MCF 10A (cell line): ENCODE measurements at places on chromosomes 2 and 18. TPM values are rescaled to one million over a fixed set of nuclear protein-coding genes. Genes with fewer than 3 reads are reported as not detected.
A peak's percentile ranks its signal among the peaks of the same experiment; 100 is the strongest.

- H3K36me3 ChIP-seq, result peaks cover 28% of the 10 kb centered on the region
- H3K27ac ChIP-seq, result no peak overlapping the region
- no peak overlapping the region for H3K4me3 ChIP-seq
- no peak for DNase-seq
- no peaks in the 10 kb centered on the region for H3K27me3 ChIP-seq
Observed at GRCh38 chr2:66463206-66463755, 28.4 kb downstream of the MEIS1 start.

DNA sequence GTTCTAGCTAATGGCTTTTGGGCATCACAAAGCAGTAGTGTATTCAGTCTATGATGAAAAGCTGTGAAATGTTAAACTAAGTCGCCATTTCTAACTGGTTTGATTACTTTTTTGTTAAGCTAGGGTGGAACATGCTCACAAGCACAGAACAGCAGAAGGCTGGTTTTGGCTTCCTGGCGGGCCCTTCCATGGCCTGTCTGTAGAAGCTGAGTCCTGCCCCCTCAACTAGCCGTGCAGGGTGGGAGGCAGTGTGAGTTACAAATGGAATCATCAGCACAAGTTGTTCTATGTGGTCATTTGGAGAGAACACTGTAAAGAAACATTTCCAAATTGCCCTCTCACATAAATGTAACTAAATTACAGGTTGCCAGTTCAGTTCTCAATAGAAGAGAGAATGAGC lies 290.8 kb downstream of the ALPK2 start:
- H3K27me3 ChIP-seq, result no peaks in the 10 kb centered on the region
- peaks cover 84% of the 10 kb centered on the region for H3K36me3 ChIP-seq
- H3K27ac ChIP-seq, result peak overlapping the region; percentile 16
- H3K4me3 ChIP-seq, result no peak overlapping the region
- H3K4me1 ChIP-seq, result peaks cover 5% of the 10 kb centered on the region

DNA sequence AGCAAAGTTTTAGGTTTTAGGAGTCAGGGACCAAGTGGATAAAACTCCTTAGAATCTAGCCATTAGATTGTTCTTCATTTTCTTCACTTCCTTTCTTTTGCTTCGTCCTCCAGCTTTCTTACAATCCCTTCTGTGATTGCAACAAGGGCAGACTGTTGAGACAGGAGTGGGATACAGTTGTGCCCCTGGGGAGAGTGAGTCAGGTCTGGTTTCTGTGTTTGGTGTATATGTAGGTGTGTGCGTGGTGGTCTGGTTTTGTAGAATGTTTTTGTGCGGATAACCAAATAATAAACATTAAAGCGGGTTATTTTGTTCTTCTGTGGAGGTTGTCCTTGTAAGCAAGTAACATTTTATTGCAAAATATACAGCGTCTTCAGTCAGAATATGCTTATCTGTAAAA lies 7.3 kb downstream of the INSIG2 start:
- no peak overlapping the region for H3K4me3 ChIP-seq
- H3K4me1 ChIP-seq, result peaks cover 14% of the 10 kb centered on the region
- no peaks in the 10 kb centered on the region for H3K27me3 ChIP-seq
- H3K36me3 ChIP-seq, result peaks cover 11% of the 10 kb centered on the region
- peak; percentile 13 for DNase-seq

GDF7 gene
- not detected in 2 replicates for total RNA-seq

RAD51AP2 gene
- total RNA-seq, result 0.10 and 0.14 TPM in 2 replicates

- DNase-seq, result no peak
- H3K36me3 ChIP-seq, result peaks cover 54% of the 10 kb centered on the region
- H3K27me3 ChIP-seq, result no peaks in the 10 kb centered on the region
- no peak overlapping the region for H3K4me3 ChIP-seq
- H3K27ac ChIP-seq, result no peak overlapping the region
- H3K4me1 ChIP-seq, result no peaks in the 10 kb centered on the region
Observed at GRCh38 chr2:61368687-61369665, 101.9 kb downstream of the USP34 start.

ZSWIM2 gene
- total RNA-seq, result not detected in 2 replicates

- H3K27me3 ChIP-seq, result peaks cover 83% of the 10 kb centered on the region
- DNase-seq, result no peak
- H3K36me3 ChIP-seq, result no peaks in the 10 kb centered on the region
- H3K27ac ChIP-seq, result no peak overlapping the region
- H3K4me3 ChIP-seq, result no peak overlapping the region
Observed at GRCh38 chr2:2252179-2252578, 78.9 kb downstream of the MYT1L start.

DNA sequence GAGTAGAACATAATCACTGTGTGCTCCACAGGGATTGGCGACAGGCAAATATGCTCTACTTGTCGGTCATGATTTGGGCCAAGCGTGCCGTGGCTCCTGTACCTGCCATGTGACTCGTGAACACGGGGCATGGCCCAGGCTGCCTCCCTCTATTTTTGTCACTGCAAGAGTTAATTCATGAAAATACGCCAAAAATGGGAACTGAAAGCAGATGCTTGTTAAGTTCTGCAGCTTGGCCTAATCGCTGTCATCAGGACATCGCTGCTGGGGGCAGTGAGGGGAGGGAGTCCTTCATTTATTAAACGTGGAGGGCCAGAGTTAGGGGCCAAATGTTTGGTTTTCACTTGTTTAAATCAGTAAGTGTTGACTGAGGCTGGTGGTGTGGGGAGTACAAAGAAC lies 177.8 kb downstream of the BCL2 start:
- DNase-seq, result no peak
- H3K27me3 ChIP-seq, result peaks cover 11% of the 10 kb centered on the region
- H3K4me3 ChIP-seq, result no peak overlapping the region
- H3K4me1 ChIP-seq, result no peaks in the 10 kb centered on the region
- no peaks in the 10 kb centered on the region for H3K36me3 ChIP-seq
- H3K27ac ChIP-seq, result no peak overlapping the region

SERPINB7 gene
- total RNA-seq, result 2.6 and 3.0 TPM in 2 replicates

- no peaks in the 10 kb centered on the region for H3K27me3 ChIP-seq
- H3K4me3 ChIP-seq, result no peak overlapping the region
- H3K4me1 ChIP-seq, result peaks cover 21% of the 10 kb centered on the region
Observed at GRCh38 chr18:73677450-73677849, 470.2 kb downstream of the FBXO15 start.

GRCh38 chr18:73954268-73954667 lies 193.4 kb downstream of the FBXO15 start:
- no peak overlapping the region for H3K4me3 ChIP-seq
- no peaks in the 10 kb centered on the region for H3K4me1 ChIP-seq
- no peaks in the 10 kb centered on the region for H3K36me3 ChIP-seq
- DNase-seq, result no peak
- no peak overlapping the region for H3K27ac ChIP-seq

DNA sequence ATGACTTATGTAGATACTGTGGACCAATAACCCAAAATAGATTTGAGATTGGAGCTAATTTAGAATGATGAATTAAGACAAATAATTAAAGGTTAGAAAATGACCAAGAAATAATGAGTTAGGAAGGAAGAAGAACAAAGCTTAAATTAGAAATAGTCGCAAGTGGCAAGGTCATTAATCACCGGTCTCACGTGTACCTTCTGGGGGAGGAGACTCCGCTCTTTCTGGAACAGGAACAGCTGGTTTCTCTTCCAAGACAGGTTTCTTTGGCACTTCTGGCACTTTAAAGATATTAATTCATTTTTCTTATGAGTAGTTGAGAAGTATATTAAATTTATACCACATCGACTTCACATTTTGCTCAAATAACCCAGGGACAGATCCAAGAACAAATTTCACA lies 156.7 kb downstream of the TTN start:
- H3K4me3 ChIP-seq, result no peak overlapping the region
- H3K36me3 ChIP-seq, result no peaks in the 10 kb centered on the region
- no peak overlapping the region for H3K27ac ChIP-seq
- DNase-seq, result no peak
- H3K4me1 ChIP-seq, result no peaks in the 10 kb centered on the region

GRCh38 chr18:23135550-23136325 lies 453 bp downstream of the CABLES1 start:
- H3K4me3 ChIP-seq, result peak overlapping the region; percentile 80
- peaks cover 21% of the 10 kb centered on the region for H3K4me1 ChIP-seq
- H3K27ac ChIP-seq, result peak overlapping the region; percentile 79
- H3K36me3 ChIP-seq, result no peaks in the 10 kb centered on the region
- DNase-seq, result peak; percentile 33

GRCh38 chr2:185145316-185146121 lies 547.2 kb downstream of the ZNF804A start:
- no peak overlapping the region for H3K27ac ChIP-seq
- no peak overlapping the region for H3K4me3 ChIP-seq
- H3K4me1 ChIP-seq, result no peaks in the 10 kb centered on the region
- no peaks in the 10 kb centered on the region for H3K36me3 ChIP-seq

GRCh38 chr18:35683021-35683420 lies 101.5 kb downstream of the GALNT1 start:
- no peak for DNase-seq
- no peak overlapping the region for H3K4me3 ChIP-seq
- H3K27ac ChIP-seq, result no peak overlapping the region

PARD3B gene
- 8.4 and 11.6 TPM in 2 replicates for total RNA-seq

DNA sequence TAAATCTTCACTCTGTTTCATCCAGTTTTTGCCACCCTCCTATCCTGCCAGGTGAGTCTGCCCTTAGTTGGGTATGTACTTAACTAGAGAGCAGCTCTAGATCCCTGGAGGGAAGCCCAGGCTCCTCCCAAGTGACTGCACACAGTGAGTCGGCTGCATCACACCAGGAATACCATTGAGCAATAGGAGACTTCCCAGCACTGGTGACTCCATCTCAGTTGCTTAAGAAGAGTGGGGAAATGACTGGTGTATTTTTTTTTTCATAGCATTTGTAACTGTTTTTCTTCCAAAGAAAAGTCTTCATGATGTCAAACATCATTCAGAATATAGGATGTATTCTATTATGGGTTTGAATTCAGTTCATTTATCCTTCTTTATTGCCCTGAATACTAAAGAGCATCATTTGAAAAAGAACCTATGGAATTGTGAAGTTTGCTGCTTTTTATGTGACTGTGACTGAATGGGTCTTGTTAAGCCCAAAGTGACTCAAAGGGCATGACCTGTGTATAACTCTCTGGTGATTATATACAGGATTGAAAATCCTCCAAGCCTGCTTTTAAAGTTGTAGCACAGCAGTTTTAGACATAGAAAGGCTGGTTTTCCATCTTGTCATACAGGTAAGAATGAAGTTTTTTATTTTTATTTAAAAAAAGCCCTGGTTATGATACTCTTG lies 84.3 kb downstream of the MAP3K20 start:
- peak; percentile 100 for DNase-seq
- H3K27ac ChIP-seq, result peak overlapping the region; percentile 93
- peak overlapping the region; percentile 68 for H3K4me3 ChIP-seq
- no peaks in the 10 kb centered on the region for H3K27me3 ChIP-seq

DNA sequence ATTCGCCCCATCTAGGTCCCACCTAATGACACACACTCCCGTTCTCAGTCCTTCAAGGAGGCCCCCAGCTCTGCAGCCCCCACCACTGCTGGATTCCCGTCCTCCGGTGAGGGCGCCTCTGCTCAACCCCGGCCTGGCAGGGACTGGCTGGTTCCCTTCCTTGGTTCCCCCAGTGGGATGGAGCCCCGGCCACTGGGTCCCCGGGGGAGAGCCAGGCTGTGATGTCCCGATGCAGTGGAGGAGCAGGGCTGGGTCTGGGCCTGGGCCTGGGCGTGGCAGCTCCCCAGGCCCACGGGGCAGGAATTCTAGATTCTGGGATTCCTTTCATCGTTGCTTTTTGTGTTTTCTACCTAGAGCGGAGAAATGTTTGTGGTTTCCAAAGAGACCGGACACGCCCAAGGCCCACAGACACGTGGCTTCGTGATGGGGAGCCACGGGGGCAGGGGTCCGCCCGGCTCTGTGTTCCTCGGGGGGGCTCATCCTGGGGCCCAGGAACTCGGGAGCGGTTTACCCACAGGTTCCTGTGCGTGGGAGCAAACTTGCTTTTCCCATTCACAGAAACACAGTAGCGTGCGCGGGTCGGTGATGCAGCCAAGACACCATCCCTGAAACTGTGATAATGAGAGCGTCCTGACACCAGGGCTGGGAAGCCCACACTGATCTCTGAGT lies 67.0 kb downstream of the SLC66A2 start:
- H3K27ac ChIP-seq, result no peak overlapping the region
- no peak overlapping the region for H3K4me3 ChIP-seq
- no peaks in the 10 kb centered on the region for H3K4me1 ChIP-seq
- H3K27me3 ChIP-seq, result no peaks in the 10 kb centered on the region
- DNase-seq, result no peak

GRCh38 chr2:26318950-26319349 lies 27.0 kb upstream of the SELENOI start:
- no peak for DNase-seq
- no peak overlapping the region for H3K4me3 ChIP-seq
- no peaks in the 10 kb centered on the region for H3K4me1 ChIP-seq
- no peak overlapping the region for H3K27ac ChIP-seq
- H3K27me3 ChIP-seq, result no peaks in the 10 kb centered on the region

DNA sequence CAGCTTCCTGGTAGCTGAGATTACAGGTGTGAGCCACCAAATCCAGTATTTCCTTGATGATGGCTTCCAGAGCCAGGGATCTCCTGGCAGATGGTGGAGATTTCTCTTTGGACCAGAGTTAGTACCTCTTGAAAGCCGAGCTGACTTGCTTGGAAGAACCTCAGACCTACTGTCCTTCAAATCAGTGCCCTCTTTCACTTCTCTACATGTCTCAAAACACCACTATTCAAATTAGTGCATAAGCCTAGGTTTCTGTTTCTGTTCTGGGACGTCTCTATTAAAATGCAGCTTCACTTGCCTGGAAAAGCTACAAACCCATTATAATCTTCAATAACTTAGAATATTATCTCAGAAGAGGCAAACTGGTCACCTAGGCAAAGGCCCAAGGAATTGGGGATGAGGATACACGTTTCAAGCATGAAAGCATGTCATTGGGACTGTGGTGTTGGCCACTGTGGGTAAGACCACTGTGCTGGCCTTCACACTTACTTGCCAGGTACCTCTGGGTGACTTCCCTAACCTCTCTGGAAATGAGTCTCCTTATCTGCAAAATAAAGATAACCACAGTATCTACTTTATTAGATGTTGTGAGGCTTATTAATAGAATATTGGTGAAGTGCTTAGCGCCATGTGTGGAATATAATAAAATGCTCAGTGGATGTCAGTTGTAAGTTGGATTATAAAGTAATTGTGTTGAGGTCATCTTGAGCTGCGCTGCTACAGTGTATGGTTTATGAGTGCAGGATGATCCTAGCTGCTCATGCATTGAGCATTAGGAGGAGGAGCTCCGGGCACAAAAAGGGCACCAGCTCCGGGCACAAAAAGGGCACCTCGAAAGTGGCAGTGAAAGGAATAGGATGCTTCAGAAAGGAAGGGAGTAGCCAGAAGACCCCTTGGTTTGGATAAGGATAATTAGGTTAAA lies 84.5 kb downstream of the DOCK10 start:
- no peak overlapping the region for H3K27ac ChIP-seq
- no peak overlapping the region for H3K4me3 ChIP-seq
- no peaks in the 10 kb centered on the region for H3K36me3 ChIP-seq
- no peaks in the 10 kb centered on the region for H3K27me3 ChIP-seq

DSC2 gene
- 11.3 and 17.6 TPM in 2 replicates for total RNA-seq

DNAJC5G gene
- not detected in 2 replicates for total RNA-seq

GRCh38 chr2:226707499-226707898 lies 92.1 kb downstream of the IRS1 start:
- no peaks in the 10 kb centered on the region for H3K27me3 ChIP-seq
- no peaks in the 10 kb centered on the region for H3K4me1 ChIP-seq
- no peak for DNase-seq
- no peak overlapping the region for H3K4me3 ChIP-seq

- no peaks in the 10 kb centered on the region for H3K36me3 ChIP-seq
- no peak overlapping the region for H3K27ac ChIP-seq
- no peak for DNase-seq
- peak overlapping the region; percentile 60 for H3K4me3 ChIP-seq
- H3K4me1 ChIP-seq, result no peaks in the 10 kb centered on the region
Observed at GRCh38 chr2:231926761-231927565, 767 bp upstream of the NPPC start.

- H3K36me3 ChIP-seq, result no peaks in the 10 kb centered on the region
- no peak overlapping the region for H3K27ac ChIP-seq
- H3K4me3 ChIP-seq, result no peak overlapping the region
- H3K27me3 ChIP-seq, result no peaks in the 10 kb centered on the region
Observed at GRCh38 chr2:128214866-128215460, 103.7 kb downstream of the HS6ST1 start.

HTRA2 gene
- 27.6 and 33.0 TPM in 2 replicates for total RNA-seq

GRHL1 gene
- total RNA-seq, result 0.96 and 2.0 TPM in 2 replicates
